ENCODE measurements at places on chromosomes 7 and 10.

DNA sequence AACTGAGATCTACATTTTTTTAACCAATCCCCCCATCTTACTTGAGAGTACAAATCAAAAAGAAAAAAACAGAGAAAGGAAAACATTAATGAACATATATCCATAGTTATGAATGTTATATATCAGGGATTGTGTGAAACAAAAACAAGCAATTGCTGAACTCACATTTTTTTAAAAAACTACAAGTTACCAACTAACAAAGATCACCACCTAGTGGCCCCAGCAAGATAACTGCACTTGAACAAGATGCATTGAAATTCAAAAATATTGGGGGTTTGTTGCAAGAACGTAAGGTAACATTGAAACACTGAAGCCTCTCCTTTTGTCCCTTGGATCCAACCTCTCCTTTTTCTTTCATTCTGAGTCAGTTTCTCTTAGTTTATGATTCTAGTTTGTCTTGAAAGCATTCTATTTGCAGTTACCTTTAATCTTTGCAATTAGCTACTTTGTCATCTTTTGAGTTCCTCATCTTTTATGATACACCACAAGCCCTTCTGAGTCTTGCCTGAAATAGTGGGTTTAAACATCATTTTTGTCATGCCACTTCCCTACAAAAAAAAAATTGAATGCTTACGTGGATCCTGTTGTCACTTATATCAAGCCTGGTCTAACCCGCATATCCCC lies 87.3 kb upstream of the TES start:
- DNase-seq: no peak

DNA sequence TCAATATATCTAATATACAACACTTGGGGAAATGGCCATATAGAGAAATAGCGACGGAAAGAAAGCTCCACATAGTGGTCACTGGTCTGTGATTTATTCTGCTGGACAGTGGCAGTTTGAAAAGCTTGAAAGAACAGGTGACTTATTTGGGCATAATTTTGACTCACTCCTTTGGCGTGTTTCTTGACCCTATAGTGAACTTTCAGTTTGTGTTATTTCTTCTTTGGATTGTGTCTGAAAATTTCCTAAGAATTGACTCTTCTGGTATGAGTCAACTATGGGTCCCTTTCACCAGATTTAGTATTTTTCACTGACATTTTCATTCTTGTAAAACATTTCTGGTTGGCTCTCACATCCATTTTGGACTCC lies 25.8 kb upstream of the IMMP2L start:
- DNase-seq: no peak

GRCh38 chr7:127807829-127808228 lies 155.8 kb downstream of the SND1 start:
- DNase-seq: no peak

GRCh38 chr7:50714857-50715256 lies 67.8 kb downstream of the GRB10 start:
- DNase-seq: no peak

GRCh38 chr10:44205067-44205466 lies 179.8 kb downstream of the CXCL12 start:
- DNase-seq: no peak

- no peak for DNase-seq
Measured at GRCh38 chr10:88971221-88972061, 18.9 kb upstream of the ACTA2 start.

GRCh38 chr7:33076737-33077136 lies 14.2 kb upstream of the NT5C3A start:
- no peak for DNase-seq
